ENCODE measurements at places on chromosomes 3 and 15. TPM values are rescaled to one million over a fixed set of nuclear protein-coding genes. Genes with fewer than 3 reads are reported as not detected.

Gene AMT
- 1.5 TPM for total RNA-seq

Gene LRRN1
- not detected for total RNA-seq

Gene ITIH1
- 0.56 TPM for total RNA-seq

Gene TTLL13
- under 0.01 TPM for total RNA-seq

Gene ACAD11
- total RNA-seq = 69.9 TPM

Gene IL5RA
- total RNA-seq = not detected

Gene COL6A6
- 0.40 TPM for total RNA-seq

Gene NRROS
- 2.9 TPM for total RNA-seq

Gene SYNPR
- not detected for total RNA-seq

Gene SLC28A2
- not detected for total RNA-seq

Gene FOXL2NB
- not detected for total RNA-seq

Gene ZNF502
- 5.2 TPM for total RNA-seq

Gene CNTN4
- not detected for total RNA-seq

Gene TRPM1
- not detected for total RNA-seq

Gene NRG4
- not detected for total RNA-seq

Gene PP2D1
- total RNA-seq = not detected

Gene HESX1
- total RNA-seq = 0.56 TPM

Gene RASGRF1
- total RNA-seq = not detected

Gene ZDHHC23
- 3.8 TPM for total RNA-seq

All from aortic smooth muscle cell (primary cell).